ENCODE measurements at places on chromosomes 16 and 17. TPM values are rescaled to one million over a fixed set of nuclear protein-coding genes. Genes with fewer than 3 reads are reported as not detected.

GRCh38 chr16:21260870-21261791 lies 17.0 kb downstream of the CRYM start:
- DNase-seq: no peak

DNA sequence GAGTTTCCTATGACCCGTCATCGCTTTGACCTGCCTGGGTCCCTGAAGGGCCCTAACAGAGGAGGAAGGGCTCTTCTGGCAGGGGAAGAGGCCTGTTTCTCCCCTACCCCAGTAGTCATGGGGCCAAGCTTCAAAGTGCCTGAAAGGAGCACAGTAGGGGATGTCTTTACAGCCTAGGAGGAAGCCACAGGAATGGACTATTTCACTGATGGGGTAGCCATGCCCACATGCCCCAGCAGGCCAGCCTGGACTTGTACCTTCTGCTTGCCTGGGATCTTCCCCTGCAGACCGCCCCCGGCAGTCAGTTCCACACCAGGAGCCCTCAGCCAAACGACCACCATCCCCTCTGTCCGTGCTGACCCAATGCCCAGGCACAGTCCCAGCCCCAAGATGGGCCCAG lies 41.8 kb upstream of the PEMT start:
- no peak for DNase-seq

DNA sequence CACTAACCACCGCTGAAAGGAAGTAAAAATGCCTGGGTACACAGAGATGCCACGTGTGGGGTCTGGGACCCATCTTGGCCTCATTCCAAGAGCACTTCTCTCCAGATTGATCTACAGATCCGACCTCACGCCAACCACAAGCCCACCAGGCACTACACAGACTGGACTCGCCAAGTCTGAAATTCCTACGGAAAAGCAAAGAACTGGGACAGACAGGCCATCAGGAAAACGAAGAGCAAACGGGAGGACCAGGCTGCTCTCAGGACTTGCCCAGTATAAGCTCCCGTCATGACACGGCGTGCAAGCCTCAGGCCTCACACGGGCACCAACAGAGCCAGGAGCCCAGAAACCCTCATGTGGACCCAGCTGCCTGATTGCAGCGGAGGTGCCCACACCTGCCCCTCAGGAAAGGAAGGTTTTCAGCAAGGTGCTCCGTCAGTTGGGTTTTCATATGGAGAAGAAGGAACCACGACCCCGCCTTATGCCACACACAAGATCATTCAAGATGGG lies 20.1 kb upstream of the C16orf95 start:
- DNase-seq: no peak

DNA sequence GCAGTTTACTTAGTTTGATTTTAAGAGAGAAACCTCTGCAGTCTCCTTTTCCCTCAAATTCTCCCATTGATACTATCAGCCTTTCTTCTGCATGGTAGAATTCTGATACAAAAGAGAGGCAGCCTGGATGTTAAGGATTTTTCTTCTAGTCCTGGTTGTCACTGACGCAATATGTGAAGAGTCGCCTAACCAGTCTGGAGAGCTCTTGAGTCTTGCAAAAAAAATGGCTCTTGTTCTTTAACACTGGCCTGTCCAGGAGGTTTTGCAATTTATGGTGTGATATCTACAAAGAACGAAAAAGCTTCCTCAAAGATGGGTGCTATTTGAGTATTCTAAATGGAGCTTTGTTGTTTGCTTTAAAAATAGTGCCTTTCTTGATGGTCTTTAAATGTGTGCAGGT lies 28.9 kb downstream of the COX10 start:
- DNase-seq: no peak

DNA sequence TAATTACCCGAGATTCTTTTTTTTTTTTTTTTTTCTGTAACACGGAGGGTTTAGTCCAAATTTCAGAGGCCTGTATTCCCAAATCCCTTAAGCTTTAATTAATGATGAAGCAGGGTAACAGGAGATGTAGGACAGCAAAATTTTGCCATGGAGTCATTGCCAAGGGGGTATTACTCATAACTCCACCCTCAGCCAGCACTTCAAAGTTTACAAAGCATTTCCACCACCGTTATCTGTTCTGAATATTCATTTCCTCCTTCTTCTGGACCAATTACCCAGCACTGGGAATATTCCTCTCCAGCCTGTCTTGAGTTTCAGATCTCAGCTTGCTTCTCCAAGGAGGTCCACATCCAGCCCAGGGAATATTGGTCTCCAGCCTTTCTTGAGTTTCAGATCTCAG lies 747.5 kb upstream of the EEF2KMT start:
- DNase-seq: no peak

- DNase-seq: no peak
These were observed 86.1 kb downstream of the ZDHHC7 start for GRCh38 chr16:84925092-84925772.

DNA sequence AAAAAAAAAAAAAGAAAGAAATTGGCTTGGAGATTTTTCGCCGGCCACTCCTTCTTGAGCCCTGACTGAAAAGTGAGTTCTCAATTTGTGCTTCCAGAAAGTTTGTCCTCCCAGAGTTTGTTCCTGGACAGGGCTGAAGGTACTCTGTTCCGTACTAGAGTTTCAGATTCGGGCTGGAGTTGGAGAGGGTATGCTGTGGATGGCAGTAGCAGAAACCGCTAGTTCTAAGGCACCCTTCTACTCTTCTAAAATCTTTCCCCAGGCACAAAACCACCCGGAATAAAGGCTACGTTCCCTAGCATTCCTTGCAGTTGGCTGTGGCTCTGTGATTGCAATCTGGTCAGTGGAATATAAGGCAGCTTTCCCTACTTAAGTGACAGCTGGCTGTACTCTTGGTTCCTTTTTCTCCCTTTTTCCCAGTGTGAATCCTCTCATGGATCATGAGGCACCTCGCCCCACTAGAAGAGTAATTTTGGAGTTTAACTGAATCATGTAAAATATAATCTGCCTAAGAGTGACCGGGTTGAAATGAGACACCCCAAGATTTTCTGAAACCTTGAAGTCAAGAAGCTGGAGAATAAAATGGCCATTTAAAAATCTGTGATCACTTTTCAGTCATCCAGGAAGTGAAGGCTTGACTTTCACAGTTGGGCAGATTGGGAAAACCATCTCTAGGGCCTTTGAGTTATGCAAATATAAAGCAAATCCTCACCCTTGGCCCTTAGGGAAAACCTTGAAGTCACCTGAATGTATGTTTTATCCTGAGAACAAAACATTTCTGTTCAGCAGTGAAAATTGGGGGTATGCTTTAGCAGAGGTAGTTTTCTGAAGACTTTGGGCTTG lies 901 bp upstream of the HEATR6 start:
- DNase-seq: no peak

DNA sequence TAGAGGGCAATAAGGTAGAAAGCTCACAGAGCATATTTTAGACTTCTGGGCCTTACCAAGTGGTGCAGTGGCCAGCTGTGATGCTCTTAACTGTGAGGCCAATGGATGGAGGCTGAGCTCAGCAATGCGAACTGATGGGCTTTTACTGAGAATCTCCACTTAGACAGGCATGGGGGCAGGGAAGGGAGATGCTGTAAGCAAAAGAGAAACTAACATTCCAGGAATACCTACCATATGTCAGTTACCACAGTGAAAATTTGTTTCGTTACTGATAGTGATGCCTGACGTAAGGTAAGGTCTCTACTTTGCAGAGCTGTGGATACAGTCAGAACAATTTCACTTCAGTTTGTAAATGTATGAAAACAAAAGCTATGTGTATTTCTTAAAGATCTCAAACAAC lies 250.6 kb upstream of the ZFHX3 start:
- no peak for DNase-seq

- no peak for DNase-seq
These were observed 100.8 kb downstream of the TMEM132E start for GRCh38 chr17:34680151-34680550.

- no peak for DNase-seq
These were observed 10.8 kb upstream of the TLCD3B start for GRCh38 chr16:30041841-30042240.

- DNase-seq: no peak
These were observed 1.9 kb downstream of the PABPN1L start for GRCh38 chr16:88864521-88864920.

DNA sequence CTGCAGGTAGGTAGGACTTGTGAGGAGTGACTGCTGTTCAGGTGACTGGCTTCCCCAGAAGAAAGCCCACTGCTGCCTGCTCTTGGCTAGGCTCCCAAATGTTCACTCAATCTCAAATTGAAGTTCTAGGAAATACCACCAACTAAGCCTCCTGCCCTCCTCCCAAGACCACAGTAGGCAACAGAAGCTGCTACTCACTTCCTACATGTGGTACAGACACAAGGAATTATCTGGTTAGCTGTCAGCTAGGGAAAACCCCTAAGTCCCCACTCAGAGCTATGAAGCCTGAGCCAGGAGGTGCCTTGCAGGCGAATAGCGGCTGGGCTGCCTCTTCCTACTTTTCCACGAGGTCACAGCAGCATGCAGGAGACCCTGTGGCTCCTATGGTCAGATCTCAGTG lies 4.9 kb downstream of the FBXO39 start:
- DNase-seq: no peak

Gene RAP1GAP2
- total RNA-seq: 12.4 TPM

Gene FSCN2
- 4.2 TPM for total RNA-seq

Gene NECAB2
- not detected for total RNA-seq

Measured in thoracic aorta (tissue), 2 donors.